ENCODE measurements at places on chromosomes 6 and 20.

GRCh38 chr20:25580711-25581110 is 4.6 kb downstream of the NINL start:
- DNase-seq: no peak

- DNase-seq: no peak
These were observed 219.3 kb upstream of the RNF217 start for GRCh38 chr6:124742971-124743370.

DNA sequence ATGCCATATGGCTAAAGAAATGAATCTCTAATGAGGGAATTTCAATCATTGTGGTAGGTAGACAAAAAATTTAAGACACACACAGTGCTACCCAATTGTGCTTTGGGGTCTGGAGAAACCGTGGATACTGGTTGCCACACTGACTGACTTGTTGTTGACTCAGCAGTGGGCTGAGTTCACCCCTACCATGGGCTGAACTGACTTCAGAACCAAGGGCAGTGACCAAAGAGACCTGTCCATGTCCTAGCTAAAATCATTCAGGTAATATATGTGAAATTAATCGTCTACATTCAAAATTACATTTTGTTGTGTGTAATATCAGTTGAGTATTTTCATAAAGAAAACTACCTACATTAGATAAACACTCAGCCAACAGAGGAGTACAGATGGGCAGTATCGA is 131.6 kb downstream of the PDE7B start:
- DNase-seq: no peak

DNA sequence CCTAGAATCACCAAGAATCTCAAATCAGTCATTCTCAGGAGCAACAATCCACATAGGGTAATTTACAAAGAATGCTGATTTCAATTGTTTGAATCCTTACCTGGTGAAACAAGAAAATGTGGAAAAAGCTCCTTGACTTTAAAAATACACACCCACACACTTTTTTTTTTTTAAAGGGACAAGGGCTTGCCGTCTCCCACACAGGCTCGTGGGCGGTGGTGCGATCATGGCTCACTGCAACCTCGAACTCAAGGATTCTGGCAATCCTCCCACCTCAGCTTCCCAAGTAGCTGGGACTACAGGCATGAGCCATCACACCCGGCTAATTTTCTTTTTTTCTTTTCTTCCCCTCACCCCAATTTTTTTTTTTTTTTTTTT is 30.7 kb downstream of the PARD6B start:
- no peak for DNase-seq

DNA sequence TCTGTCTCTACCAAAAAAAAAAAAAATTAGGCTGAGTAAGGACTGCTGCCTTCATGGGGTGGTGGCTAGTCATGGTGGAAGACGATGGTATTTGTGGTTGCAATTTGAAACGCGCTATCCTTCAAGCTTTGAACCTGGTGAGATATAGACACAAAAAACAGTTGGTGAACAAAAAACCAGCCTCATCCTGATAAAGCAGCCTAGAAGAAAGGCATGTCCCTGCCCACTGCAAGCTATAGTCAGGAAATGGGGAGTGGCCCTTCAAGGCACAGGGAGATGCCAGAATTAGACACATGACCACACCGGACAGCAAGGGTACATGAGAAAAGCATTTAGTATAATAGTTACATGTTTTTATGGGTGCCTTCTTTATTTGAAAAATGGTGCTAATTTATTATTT is 193.6 kb downstream of the NFATC2 start:
- DNase-seq: no peak

- no peak for DNase-seq
These were observed 102.7 kb upstream of the CNKSR3 start for GRCh38 chr6:154613137-154613676.

DNA sequence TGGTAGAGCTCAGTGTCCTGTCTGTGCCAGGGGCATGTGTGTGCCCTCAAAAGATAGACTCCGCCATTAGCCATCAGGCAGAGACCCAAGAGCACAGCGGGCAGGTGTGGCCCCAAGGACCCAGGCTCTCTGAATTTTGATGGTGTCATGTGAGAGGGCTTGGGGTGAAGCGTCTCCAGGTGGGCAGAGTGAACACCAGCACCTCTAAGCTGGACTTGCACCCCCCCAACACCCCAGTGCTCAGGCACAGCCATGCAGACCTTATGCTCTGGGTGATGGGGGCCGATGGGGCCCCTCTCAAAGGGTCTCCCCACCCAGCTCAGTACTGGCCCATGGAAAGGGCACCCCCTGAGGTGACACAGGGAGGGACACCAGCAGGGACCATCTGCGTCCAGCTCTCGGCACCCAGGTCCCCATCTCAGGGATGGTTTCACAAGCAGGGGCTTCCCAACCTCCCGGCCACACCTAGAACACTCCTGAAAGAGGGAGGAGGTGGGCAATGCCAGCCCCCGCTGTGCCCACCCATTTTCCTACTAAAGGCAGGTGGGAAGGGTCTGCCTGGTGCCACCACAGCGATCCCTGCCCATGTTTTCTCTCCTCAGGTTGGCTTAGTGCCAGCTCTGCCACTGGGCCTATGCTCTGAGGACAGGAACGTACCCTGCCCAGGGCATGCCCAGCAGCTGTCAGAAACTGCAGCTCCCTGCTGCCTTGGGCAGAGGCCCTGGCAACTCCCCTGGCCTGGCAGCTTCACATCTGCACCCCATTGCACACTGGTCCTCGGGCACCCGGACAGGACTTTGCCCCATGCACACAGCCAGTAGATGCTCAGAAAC is 3.5 kb downstream of the CST7 start:
- DNase-seq: peak; percentile 58

GRCh38 chr20:33658929-33659328 is 3.2 kb upstream of the C20orf144 start:
- no peak for DNase-seq

DNA sequence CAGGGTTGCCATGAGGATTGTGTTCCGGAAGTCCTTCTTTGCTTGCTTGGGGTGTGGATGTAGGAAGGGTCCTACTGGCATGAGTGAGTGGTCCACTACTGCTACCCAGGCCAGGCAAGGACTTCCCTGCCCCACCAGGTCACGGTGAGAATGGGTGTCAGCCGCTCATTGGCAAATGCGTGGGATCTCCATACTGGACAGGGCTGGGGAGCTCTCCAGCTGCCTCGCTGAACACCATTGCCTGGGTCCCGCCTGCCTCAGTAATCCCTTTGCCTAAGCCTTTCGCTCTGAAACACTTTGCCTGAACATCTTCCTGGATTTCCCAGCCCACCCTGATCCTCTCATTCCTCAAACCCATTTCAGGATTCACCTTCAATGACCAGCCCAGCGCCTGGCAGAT is 59.5 kb downstream of the CTCFL start:
- DNase-seq: no peak

DNA sequence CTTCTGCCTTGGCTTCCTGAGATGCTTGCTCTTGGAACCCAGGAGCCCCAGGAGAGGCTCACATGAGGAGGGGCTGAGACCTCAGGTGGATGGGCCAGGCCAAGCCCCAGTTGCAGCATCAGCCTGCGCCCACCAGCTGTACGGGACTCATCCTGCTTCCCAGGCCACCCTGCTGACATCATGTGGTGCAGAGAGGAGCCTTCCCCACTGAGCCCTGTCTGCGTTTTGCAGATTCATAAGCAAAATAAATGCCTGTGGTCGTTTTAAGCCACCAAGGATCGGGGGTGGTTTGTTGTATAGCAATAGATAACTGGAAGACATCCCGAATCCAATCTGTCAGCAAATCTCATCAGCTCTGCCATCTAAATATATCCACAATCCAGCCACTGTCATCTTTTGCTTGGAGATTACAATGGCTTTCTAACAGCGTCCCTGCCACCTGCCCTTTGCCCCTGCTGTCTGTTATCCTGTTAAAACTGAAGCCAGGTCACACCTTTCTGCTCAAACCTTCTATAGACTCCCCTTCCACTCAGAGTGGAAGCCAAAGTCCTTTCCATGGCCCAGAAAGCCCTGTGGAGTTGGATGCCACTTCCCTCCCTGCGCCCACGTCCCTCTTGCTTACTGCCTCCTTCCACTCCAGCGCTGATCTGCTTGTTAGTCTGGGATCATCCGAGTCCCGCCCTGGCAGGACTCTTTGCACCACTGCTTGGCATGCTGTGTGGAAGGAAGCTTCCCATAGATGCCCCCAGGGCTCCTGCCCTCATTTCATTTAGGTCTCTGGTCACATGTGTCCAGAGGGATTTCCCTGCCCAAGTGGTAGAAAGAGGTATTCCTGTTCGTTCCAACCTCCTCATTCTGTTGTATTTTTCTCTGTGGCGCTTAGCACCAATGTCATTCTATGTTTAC is 24.0 kb upstream of the MLN start:
- DNase-seq: no peak

DNA sequence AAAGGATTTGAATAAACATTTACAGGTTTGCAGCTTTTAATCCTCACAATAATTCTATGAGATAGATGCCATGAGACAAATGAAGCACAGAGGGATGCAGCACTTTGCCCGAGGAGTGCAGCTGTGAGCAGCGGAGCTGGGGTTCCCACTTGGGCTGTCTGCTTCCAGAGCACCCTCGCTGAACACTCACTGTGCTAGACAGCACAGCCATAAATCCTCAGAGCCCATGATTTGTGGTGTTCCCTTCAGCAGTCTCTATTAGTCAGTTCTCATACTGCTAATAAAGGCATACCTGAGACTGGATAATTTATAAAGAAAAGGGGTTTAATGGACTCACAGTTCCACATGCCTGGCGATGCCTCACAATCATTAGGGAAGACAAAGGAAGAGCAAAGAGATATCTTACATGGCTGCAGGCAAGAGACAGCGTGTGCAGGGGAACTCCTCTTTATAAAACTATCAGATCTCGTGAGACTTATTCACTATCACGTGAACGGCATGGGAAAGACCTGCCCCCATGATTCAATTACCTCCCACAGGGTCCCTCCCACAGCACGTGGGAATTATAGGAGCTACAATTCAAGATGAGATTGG is 25.3 kb upstream of the CTAGE9 start:
- DNase-seq: no peak

DNA sequence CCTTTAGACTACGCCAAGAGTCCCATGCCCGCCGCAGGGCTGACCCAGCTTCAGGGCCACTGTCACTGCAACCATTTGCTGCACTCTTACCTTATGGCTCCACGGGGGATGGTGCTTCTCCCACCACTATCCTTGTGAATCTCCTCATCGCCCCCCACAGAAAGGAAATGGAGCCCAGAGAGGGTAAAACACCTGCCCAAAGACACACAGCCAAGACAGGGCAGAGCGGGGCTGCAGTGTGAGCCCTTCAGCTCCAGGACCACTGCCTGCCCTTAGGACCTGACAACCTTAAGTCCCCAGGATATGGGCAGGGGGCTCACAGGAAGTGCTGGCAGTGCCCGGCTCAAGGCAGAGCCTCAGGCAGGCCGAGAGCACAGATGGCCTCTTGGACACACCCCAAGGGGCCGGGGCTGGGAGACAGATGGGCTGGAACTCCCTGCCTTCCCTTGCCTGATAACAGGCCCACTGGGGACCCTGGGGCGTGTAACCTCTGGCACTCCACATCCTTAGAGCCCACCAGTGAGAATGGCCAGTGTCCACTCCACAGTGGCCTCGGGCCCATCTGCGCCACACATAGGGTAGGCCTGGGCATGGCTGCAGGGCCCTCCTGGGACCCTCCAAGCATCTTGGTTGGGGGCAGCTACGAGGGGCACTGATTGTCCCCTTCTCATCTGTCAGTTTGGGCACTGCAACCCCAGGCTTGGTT is 265.2 kb downstream of the TAF4 start:
- DNase-seq: no peak

GRCh38 chr6:28747631-28748157 is 176.1 kb downstream of the TRIM27 start:
- no peak for DNase-seq

GRCh38 chr6:163438940-163439335 is 24.4 kb downstream of the QKI start:
- DNase-seq: no peak

DNA sequence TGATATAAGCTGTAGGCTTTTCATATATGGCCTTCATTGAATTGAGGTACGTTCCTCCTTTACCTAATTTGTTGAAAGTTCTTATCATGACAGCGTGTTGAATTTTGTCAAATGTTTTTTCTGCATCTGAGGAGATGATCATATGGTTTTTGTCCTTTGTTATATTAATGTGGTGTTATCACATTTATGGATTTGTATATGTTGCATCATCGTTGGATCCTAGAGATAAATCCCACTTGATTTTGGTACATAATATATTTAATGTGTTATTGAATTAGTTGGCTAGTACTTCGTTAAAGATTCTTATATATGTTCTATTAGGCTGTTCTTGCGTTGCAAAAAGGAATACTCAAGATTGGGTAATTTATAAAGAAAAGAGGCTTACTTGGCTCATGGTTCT is 8.6 kb upstream of the WFDC9 start:
- DNase-seq: no peak

DNA sequence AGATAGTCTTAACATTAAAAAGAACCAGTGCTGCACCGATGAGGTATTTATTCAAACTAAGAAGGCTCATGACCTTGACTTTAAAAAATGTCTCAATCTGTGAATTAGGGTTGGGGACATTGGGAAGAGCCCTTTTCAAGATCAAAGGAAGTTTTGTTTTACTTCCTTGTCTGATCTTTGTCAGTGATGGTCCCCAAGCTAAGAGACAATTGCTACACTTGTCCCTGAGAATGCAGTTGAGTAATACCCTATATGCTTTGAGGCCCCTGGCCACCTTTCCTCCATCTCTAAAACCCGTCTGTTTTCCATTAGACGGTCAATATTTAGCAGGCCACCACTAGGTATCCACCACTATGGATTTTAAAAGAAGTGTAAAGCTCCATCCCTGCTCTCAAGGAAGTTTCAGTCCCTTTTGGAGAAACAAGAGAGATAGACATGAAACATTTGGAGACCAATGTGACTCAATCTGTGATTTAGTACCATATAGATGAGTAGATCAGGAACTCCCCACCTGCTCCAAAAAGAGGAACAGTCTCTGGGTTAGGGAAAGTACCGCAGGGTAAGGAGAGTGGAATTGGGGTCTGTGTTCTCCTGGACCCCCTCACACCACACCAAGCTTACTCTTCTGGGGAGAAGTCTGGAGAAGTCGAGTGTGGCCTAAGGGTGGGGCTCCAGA is 99.1 kb upstream of the ISM1 start:
- DNase-seq: no peak

GRCh38 chr6:74071214-74071613 is 375.2 kb downstream of the CD109 start:
- DNase-seq: no peak

DNA sequence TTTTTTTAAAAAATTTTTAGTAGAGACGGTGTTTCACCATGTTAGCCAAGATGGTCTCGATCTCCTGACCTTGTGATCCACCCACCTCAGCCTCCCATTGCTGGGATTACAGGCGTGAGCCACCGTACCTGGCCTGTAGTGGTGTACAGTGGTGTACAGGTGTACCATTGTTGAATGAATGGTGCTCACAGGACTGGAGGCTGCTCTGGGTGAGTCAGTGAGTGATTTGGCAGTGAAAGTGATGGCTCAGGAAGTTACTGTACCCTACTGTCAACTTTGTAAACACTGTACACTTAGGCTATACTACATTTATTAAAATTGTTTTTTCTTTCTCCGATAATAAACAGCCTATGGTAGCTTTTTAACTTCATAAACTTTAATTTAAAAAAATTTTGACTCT is 122.8 kb upstream of the EEF1E1 start:
- DNase-seq: no peak
